Hair follicle dermal papilla cell (primary cell): ENCODE measurements at places on chromosomes 7 and 10. TPM values are rescaled to one million over a fixed set of nuclear protein-coding genes. Genes with fewer than 3 reads are reported as not detected.

Gene TNS3
- total RNA-seq, result 73.3 and 128 TPM in 2 replicates

Gene TAS2R5
- 0.24 and 1.6 TPM in 2 replicates for total RNA-seq

Gene CD36
- total RNA-seq, result 7.5 and 8.9 TPM in 2 replicates

Gene TSPAN33
- total RNA-seq, result 0.73 TPM in 1 of 2 replicates, not detected in the other

Gene SEC61A2
- 10.1 and 12.8 TPM in 2 replicates for total RNA-seq
